ENCODE measurements at places on chromosomes 7 and 10. TPM values are rescaled to one million over a fixed set of nuclear protein-coding genes. Genes with fewer than 3 reads are reported as not detected.

DNA sequence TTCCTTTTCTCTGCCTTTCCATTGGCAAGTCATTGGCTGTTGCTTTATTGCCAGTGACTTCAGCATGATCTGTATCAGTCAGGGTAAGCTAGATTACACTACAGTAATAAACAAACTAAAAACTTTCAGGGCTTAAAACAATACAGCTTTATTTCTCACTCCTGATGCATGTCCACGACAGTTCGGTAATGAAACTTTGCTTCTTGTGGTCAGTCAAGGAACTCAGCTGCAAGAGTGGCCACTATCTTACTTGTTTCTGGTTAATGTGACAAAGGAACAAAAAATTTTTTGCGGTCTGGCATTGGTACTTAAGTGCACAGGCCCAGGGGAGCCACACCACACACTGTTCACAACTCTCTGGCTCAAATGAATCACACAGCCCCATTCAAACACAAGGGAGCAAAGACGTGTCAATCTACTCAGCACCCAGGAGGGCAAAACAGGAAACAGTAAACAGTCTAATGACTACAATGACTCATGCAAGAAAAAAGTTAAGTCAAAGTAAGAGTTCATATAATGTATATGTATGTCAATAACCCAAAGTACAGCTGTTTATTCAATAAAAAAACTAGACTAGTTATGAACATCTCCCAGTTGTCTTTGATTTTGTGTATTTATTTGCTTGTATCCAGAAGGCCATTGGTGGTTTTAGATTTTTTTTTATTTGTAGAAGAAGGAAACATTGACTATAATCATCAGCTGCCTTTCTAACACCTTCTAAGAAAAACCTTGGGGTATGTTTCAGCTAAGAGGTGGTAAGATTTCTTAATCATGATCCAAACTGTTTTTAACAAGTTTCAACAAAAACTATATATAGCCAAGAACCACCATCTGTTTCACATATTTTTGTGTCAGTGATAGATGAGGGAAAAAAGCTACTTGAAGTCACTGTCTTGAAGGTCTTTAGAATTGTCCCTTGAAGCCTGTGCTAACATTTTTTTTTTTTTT, 134.4 kb upstream of the FAM3C start:
- DNase-seq = no peak

DNA sequence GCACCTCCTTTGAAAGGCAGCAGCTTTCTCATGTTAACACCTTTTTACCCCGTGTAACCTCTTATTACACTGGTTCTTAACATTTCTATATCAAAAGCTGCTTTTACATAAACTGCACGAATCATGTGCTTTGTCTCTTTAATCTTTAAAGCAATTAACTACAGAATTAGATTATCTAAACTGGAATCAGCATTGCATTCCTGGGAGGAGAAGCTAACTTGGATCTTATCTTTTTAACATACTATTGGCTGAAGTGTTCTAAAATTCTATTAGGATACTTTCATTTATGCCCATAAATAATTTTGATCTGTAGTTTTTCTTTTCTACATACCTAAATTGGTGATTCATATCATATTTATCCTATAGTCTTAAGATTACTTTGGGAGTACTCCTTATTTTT, 428.4 kb upstream of the IGFBP3 start:
- DNase-seq = no peak

DNA sequence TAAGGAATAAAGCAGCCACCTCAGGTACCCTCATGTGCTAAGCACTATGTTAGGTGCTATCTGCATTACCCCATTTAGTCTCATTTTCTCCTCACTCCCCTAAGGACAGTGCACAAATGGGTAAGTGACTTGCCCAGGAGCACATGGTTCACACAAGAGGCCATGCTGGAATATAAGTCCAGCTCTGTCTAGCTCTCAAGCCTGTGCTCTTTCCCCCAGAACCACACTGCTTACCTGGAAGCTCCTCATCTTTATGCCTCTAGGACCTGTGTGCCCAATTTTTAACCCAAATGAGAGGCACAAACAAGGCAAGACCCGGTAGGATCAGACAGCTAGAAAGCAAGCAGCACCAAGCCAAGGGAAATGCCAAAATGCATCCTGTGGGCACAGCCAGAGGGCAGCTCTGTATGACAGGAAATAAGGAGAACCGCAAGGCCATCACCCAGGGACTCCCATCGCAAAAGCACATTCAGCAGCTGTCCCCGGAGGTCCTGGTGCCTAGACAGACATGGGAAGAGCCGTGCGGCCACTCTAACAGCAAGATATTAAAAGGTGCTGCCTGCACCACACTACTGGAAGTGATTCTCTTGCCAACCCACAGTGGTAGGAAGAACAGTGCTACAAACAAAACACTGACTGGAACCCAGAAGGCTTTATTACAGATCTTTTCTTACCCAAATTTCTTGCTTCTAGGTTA, 88.1 kb downstream of the GSAP start:
- no peak for DNase-seq

- DNase-seq = no peak
Observed at GRCh38 chr7:353746-354325, 63.9 kb downstream of the FOXL3 start.

- DNase-seq = no peak
Observed at GRCh38 chr7:115822801-115823200, 207.8 kb downstream of the TFEC start.

- DNase-seq = no peak
Observed at GRCh38 chr7:124263232-124263827, 230.5 kb upstream of the TMEM229A start.

The CUBN gene
- 3.3 TPM for polyA plus RNA-seq

DNA sequence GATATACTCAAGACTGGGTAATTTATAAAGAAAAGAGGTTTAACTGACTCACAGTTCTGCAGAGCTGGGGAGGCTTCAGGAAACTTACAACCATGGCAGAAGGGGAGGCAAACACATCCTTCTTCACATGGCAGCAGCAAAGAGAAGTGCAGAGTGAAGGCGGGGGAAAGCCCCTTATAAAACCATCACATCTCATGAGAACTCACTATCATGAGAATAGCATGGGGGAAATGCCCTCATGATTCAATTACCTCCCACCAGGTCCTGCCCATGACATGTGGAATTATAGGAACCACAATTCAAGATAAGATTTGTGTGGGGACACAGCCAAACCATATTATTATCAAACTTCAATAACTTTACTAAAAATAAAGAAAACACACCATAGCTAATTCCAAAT, 30.4 kb upstream of the JAZF1 start:
- no peak for DNase-seq

GRCh38 chr7:149811221-149811620, 27.0 kb upstream of the ZNF862 start:
- DNase-seq = no peak

The MALRD1 gene
- 1.4 TPM for polyA plus RNA-seq

DNA sequence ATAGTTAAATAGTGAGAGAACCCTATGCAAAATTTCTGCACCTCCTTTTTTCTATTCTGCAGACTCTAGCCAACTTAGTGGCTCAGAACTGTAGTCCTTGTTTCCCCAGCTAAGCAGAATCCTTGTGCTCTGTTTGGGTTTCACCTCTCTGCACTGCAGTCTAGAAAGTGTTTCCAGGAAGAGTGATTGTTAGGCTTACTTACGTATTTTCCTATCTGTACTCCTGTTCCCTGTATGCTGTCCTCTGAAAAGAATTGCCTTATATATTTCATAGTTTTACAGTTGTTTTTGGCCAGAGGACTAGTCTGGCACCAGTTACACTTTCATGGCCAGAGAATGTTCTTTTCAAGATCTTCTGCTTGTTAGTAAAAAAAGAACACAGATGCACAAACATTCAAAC, 154.6 kb upstream of the POT1 start:
- peak; percentile 6 for DNase-seq

GRCh38 chr7:44063547-44063893, 1.8 kb downstream of the PGAM2 start:
- no peak for DNase-seq

The PAX4 gene
- polyA plus RNA-seq = not detected

The ADRA2A gene
- polyA plus RNA-seq = 3.7 TPM

- peak; percentile 73 for DNase-seq
Observed at GRCh38 chr7:28180364-28181147, at the start of gene JAZF1. Gene JAZF1, minus strand, starts transcription at chr7:28180795.

DNA sequence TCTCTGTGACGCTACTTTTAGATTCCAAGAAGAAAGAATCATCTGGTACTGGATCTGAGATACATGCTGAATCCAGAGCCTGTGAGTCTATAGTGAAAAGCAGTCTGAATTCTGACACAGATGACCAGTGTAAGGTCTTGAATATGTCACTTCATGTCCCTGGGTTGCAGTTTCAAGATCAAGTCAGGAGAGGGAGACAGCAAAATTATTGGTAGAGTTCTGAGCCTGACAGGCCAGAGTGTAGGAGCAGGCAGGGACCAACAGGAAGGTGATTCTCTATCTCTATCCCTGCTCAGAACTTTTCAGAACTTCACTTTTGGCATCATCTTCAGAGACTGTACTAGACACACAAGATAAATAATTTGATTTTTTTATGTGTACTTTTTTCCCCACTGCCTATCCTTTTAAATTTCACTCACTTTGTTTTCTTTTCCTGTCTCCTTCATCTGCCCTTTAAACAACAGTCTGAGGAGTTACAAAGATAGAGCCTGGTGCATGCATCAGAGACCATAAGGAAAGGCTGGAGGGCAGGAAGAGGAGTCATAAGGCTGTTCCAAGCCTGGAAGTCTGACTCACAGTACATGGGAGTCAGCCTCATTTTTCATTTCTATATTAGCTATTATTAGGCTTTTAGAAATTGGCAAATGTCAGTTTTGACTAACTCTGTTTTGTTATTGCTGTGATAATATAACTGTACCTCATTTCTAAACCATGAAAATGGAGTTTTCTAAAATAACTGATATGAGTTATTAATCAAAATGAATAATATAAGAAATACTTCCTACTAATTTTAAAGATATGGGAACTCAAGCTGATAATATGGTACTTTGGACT, 120.2 kb upstream of the TMEM229A start:
- DNase-seq = no peak

The HMX2 gene
- polyA plus RNA-seq = not detected

The GBX1 gene
- 2.7 TPM for polyA plus RNA-seq

DNA sequence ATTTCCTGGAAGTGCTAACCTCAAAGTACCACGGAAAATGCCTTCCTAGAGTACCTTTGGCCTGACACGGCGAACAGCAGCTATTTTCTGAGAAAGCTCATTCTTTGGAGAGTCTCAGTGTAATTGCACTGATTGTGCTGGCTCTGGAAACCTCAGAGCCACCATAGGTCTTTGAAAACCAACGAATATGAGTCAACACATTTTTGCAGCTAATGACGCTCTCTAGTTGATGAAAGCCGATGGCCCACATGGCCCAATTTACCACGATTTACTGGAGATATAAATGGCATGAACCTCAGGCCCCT, 187.1 kb downstream of the ADARB2 start:
- no peak for DNase-seq

DNA sequence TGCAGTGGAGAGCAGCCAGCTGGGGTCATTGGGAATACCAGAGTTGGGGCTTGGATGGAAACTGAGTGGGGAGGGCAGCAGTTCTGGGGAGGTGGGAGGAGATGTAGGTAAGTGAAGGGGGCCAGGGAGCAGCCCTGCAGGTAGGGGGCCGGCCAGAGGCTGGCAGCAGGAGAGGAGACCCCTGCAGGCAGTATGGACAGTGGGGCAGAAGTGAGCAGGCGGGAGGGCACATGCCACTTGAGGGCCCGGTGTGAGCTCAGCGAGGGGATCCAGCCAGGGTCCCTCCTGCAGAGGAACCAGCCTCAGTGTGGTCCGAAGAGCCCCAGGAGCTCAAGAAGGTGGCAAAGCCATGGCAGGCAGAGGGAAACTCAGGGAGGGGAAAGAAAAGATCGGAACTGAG, 75.4 kb downstream of the WDR11 start:
- no peak for DNase-seq

- DNase-seq = no peak
Observed at GRCh38 chr10:77001206-77001605, 636.4 kb downstream of the KCNMA1 start.

DNA sequence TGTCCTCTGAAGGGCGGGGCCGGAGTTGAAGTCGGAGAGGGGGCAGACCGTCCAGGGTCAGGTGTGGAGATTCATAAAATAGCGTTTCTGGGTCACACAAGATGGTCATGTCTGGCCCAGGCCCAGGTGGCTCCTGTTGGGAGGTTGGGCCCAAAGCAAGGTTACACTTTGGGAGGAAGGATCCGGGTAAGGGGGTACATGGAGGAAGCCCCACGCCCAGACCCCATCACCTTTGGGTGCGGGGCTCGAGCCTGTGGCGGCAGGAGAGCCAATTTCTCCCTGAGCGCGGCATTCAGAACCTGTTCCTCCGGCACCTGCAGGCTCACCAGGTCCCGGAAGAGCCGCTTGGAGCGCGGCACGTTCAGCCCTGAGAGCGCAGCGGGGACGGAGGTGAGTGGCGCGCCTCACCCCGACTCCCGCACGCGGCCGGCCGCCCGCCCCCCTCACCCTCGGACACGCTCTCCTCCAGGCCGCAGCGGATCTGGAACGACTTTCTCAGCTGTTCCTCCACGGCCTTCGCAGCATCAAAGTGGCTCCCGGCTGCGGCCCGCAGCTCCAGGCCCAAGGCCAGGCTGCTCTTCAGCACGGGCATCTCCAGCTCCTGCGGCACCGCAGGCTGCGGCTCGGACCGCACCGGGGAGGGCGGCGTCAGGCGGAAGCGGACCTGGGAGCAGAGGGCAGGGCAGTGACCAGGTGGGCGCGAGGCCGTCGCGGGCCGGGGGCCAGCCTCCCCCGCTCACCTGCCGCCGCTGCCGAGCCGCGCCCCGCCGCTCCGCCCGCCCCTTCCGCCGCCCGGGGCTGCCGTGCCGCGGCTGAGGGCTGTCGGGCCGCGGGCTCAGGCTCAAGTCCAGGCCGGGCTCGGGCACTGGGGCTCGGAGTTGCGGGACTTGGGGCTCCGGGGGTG, 644 bp downstream of the PPP1R35 start:
- DNase-seq = no peak

GRCh38 chr7:91356915-91357314, 92.7 kb downstream of the FZD1 start:
- DNase-seq = no peak

The PTPRZ1 gene
- polyA plus RNA-seq = 2.6 TPM

- DNase-seq = no peak
Observed at GRCh38 chr7:76327610-76328009, 25.1 kb downstream of the HSPB1 start.

GRCh38 chr7:101402081-101402779, 39.6 kb downstream of the COL26A1 start:
- DNase-seq = no peak

DNA sequence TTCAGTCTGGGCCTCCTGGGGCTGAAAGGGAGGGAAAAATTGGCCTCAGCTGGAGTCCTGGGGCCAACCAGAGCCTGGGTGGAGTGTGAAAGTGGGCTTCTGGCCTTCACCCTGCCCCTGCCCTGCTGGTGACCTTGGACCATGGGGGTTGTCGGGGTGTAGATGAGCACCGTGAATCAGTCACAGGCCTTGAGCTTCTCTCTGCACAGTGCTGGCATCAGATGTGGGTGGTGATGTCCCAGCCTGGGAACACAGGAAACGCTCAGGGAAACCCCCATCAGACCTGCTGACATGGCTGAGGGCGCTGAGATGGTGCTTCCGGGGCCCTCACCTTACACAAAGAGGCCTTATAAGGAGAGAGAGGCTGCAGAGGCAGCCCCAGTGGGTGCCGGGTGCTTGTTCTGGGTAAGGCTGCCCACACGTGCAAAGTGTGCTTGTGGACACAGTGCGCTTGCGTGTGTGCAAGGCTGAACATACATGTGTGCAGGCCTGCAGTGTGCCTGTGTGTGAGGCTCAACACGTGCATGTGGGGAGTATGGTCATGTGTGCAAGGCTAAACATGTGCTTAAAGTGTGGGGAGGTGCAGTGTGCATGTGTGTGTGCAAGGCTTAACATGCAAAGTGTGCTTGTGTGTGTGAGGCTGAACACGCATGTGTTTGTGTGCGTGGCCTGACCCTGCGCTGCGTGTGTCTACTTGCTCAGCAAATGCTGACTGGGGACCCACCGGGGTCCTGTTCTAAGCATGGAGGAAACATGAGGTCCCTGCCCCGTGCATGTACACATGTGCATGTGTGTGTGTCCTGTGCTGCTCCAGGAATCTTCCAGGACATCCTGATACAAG, 6.5 kb downstream of the ARPC1B start:
- DNase-seq = no peak
